ENCODE measurements at places on chromosomes 12 and 14.

DNA sequence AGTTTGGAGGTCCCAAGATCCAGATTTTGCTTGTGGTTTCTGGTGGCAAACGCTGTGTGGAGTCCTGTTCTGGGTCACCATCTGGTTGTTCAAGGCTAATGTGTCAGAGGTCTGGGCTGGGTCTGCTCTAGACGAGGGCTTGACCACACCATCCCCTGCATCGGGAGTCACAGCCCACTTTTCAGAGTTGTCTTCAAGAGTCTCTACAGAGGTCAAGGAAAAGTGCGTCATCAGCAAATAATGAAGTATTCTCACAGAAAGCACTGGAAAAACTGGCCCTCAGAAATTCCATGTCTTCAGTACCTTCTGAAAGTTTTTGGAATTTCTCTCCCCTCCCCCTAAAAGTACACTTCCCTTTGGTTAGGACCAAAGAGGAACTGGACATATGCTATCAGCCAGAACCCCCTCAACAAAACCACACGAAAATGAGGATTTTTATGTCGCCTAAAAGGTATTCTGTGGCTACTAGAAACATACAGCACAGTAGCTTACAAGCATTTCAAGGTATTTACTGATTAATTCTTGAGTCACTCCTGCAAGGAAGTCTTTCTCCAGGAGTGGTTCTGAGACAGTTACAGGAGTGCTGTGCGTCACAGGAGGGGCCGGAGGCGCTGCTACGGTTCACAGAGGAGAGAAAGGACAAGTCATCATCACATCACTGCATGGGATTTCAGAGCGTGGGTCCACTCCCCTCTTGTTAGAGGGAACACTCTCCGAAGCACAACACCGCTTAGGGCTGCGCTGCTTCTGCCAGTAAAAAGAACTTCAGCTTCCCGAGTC is 35.4 kb downstream of the RAD52 start:
- no peak for DNase-seq

DNA sequence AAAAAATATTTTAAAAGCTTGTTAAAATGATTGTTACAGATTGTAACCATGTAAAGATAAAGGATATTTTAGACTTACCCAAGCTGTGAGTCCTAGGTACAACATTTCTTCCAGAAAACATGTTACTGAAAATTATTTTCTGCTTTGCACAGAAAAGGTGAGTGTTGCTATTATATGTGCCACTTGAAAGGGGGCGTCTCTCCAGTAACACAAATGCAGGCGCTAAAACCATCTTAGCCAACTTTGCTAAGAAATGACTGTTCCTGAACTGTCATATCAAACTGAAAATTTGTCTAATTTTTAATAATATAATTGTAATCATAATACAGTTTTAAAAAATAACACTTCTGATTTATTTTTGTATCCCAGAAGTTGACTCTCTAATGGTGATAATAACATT is 75.6 kb upstream of the KRAS start:
- DNase-seq, result no peak

DNA sequence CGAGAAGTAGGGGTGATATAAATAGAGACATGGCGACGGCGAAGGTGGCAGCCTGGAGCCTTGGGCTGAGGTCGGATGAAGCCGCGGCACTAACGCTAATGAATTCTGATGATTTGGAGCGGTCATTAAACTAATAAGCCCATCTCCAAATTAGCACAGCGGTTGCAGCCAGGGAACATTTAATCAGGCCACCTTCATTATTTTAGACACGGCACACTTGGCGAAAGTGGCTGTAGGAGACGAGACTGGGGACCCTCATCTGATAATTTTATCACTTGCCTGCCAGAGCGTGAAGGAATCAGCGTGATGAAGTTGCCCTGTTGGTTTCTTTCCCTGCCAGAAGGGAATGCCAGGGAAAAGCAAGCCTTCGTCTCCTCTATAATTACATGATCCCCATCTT is 664.3 kb upstream of the TBX3 start:
- DNase-seq, result no peak

DNA sequence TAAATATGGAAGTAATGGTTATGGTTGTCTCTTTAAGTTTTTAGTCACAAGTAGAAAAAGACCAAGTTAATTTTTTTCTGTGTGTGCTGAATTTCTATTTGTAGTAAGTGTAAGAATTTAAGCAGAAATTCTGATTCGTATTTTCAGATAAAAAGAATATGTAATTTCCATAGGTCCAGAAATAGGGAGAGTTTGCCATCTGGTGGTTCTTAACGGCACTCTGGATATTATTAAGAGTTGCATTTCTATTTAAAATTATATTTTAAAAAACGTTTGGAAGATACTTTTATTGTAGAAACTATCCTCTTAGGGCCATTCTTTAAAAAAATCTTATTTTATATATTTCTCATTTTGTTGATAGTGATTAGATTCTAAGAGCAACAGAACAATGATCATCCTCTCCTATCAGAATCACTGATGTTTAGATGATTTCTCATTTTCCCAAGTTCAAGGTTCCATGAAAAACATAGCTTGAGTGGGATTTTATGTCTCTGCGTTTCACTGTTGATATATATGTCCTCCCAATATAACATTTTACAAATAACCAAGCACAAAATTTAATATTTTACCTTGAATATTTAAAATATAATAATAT is 88.3 kb downstream of the LRRK2 start:
- DNase-seq, result no peak

DNA sequence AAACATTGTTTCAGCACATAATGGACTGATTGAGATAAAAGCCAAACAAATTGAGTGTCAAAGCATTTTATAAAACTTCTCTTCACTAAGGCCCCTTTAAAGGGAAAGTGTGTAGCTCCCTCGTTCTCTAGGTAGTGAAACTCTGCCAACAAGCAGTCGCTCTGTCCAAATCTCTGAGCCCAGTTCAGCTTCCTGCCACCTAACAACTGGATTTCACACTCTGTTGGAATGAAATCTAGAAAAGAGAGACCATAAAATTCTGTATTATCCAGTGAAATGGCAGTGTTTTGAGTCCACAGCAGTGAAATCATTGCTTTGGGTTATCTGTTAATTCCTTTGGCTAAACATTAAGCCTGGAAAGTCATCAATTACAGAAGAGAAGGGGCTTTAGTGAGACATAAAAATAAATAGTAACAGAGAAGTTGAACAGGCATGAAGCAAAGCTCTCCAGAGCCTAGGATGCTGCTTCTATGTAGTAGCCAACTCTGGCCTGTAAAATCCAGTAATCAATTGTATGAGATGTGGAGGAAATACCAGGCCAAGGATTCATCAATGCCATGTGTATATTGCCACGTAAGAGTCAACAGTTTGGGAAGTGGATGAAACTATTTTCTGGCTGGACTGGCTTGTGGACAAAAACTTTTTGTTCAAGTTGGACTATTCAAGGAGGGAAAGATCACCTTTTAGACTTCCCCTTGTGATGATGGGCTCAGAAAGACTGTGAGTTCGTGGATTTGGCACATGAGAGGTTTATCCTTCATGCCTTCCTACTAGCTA is 122.5 kb downstream of the WIF1 start:
- no peak for DNase-seq

GRCh38 chr12:68831751-68832503 is 23.9 kb downstream of the MDM2 start:
- DNase-seq, result no peak

DNA sequence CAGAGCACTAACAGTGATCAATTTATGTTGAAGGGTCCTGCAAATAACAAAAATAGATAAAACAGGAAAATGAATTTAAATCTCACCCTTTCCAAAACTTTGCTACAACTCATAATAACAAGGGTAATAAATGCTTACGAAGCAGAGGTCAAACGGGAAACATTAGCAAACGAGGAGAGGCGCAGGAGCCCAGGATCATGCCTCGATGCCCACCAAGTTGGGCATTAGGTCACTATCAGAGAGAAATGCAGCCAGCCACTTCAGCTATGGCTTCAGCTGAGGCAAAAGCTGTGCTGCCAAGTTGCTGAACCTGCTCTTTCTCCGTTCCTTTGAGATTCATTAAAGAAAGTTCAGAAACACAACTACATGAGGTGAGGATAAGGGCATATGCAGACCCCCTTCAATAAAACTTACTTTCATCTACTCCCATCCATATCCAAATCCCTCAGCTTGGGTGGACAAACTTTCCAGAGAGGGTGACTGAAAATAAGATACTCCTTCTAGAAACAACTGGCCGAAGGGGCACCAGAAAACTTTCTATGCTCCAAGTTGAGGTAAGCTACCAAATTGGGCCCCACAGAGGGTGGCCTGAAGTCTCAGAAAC is 7.9 kb downstream of the NKX2-1 start:
- DNase-seq, result no peak

DNA sequence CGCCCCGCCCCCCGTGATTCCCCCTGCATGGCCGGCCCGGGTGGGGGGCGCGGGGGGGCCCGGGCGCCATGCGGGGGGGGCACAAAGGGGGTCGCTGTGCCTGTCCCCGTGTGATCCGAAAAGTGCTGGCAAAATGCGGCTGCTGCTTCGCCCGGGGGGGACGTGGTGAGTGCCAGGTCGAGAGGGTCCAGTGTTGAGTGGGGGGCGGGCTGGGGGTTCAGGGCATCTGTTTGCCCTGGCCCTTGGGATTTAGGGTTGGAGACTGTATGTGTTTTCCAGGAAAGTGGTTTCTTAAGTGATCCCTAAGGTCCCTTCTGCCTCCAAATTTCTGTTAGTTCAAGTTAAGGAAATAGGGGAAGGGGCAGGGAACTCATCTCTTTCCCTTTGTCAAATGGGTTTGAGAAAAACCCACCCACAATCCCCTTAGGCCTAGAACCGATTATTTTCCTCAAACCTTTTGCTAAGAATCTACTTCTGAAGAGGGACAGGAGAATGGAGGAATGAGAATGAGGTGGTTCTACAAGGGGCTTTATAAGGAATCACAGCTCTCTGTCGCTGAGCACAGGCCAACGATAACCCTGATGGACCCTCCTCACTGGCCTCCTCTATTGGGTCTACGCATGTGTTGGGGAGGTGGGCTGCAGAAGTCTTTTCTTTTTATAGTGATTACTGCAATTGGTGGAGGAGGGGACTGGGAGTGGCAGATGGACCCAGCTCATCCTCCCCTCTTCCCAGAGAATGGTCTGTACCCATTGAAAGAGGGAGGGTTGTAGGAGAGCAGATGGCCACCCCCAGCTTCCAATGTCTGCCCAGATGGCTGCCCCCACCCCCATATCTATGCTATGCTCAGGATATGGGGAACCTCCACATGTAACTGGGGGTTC is 834 bp downstream of the ARHGEF25 start:
- no peak for DNase-seq

GRCh38 chr12:47214771-47215170 is 135.0 kb upstream of the AMIGO2 start:
- DNase-seq, result no peak

- DNase-seq, result no peak
These were observed 264.2 kb downstream of the TMEM132C start for GRCh38 chr12:128531170-128531569.

GRCh38 chr12:97142737-97143410 is 235.8 kb downstream of the NEDD1 start:
- DNase-seq, result peak; percentile 28

DNA sequence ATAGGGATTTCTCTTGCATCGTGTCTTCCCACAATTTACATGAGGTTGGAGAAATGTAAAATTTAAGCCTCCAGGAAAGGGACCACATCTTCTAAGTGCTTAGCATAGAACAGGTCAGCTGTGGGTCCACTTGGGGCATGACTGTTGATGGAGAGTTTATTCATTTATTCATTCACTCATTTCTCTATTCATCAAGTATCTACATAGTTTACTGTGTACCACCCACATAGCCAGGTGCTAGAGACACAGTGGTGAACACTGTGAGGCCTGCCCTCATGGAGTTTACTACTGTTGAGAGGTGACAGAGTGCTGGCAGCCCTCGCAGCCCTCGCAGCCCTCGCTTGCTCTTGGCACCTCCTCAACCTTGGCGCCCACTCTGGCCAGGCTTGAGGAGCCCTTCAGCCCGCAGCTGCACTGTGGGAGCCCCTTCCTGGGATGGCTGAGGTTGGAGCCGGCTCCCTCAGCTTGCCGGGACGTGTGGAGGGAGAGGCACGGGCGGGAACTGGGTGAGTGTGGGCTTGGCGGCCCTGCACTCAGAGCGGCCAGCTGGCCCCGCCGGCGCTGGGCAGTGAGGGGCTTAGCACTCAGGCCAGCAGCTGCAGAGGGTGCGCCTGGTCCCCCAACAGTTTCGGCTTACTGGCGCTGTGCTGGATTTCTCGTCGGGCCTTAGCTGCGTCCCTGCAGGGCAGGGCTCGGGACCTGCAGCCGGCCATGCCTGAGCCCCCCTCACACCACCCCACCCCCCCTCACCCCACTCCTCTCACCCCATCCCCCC is 1.7 kb upstream of the JPH4 start:
- DNase-seq, result no peak

GRCh38 chr12:130791629-130792028 is 47.4 kb downstream of the STX2 start:
- no peak for DNase-seq

DNA sequence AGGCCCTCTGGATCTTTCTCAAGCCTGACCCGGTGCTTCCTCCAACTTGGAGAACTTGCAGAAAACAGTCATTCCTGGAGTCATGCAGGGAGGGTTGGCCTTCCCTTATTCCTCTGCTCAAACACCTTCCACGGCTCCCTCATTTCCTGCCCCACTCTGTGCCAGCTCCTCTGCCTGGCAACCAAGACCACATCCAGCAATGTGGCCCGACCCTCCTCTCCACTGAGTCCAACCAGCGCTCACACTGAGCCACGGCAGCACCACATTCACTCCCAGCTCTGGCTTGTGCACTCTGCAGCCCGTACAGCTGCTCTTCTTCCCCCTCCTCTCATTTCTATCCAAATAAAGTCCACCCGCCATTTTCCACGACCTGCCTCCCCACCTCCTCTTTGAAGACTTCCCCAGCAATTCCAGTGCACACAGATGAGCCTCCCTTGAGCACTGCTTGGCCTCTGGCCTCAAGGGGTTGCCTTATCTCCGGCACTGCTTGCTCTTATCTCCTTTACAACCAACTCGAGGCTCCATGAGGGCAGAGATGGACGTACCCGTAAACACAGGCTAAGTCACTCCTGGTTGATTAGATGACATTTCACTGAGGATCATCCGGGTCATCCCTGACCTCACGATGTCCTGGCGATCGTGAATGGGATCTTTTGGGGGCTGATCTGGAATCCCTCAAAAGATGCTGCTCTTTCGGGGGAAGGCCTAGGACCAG is 5.4 kb downstream of the PGF start:
- DNase-seq, result no peak

- no peak for DNase-seq
These were observed 443 bp downstream of the MAGOHB start for GRCh38 chr12:10612984-10613348.

GRCh38 chr14:55130196-55130550 is 1.1 kb downstream of the LGALS3 start:
- no peak for DNase-seq

Data from nephron progenitor cell (in vitro differentiated cells).